ENCODE measurements at places on chromosomes 1 and 21.

DNA sequence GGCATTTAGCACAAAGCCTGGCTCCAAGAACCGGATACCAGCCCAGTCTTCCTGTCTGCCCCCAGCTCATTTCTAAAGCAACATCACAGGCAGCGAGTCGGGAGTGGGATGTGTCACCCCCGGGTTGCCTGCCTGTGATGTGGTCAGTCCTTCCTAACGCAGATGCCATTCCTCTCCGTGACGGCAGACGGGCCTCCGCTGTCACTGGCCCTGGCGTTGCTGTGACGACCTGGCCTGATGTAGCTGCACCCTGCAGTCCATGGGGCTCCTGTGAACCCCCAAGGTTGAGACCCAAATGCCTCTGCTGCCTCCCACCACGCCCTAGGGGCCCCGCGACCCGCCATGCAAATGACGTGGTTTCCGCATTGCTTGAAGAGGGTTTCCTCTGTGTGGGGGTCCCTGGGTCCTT, 12.3 kb downstream of the TNFRSF1B start:
- DNase-seq = no peak

DNA sequence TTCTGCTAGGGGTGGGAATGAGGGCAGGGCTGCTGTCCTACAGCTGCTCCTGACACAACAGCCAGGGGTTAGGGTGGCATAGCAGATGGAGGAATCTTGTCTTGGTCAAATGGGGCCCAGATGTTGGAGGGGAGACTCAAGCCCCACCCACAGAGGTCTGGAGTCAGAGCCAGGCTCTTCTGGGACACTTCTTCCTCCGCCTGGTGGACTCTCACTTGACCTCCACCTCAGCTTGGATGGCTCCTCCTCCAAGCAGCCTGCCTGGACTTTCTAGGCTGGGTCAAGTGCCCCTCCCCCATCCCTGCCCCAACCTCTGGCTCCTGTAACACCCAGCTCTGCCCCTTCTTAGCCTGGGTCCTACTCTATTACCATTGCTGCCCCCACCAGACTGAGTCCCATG, 35.5 kb downstream of the EPHA2 start:
- DNase-seq = no peak

GRCh38 chr21:39641827-39642450, 29.2 kb downstream of the B3GALT5 start:
- DNase-seq = no peak

- DNase-seq = no peak
Observed at GRCh38 chr1:185996211-185996610, 262.0 kb downstream of the HMCN1 start.

GRCh38 chr1:55610203-55610602, 395.0 kb upstream of the USP24 start:
- DNase-seq = no peak

GRCh38 chr21:43273016-43273707, 104.4 kb downstream of the CRYAA start:
- DNase-seq = no peak

GRCh38 chr1:64410217-64410616, 59.7 kb upstream of the CACHD1 start:
- no peak for DNase-seq

DNA sequence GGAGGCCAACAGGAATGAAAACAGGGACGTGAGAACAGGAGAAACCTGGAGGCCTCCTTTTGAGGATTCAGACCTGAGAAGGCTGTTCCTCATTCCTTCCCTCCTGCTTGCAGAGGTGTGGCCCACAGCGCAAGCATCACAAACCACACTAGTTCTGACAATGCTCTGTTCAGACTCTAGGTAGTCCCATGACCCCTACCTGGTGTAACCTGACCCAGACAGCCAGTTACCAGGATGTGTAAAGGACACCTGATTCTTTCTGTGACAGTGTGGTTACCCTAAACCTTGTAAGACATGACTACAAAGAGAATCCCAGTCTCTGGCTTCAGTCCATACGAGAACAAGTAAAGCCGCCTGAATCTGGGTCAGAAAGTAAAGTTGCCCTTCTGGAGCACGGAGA, 3.2 kb downstream of the MECR start:
- no peak for DNase-seq

GRCh38 chr1:112418099-112418892, 22.3 kb downstream of the CTTNBP2NL start:
- no peak for DNase-seq

GRCh38 chr1:47436979-47437446, 831 bp upstream of the FOXD2 start:
- DNase-seq = no peak

GRCh38 chr1:89022167-89022959, at the start of gene GBP3:
Gene GBP3 (minus strand): TSS chr1:89022866. CDS start chr1:89020721, 2,145 bp downstream.
- peak; percentile 13 for DNase-seq

- no peak for DNase-seq
Observed at GRCh38 chr1:156217871-156218270, 5.1 kb downstream of the PMF1 start.

GRCh38 chr1:159900086-159900680, at the start of gene CFAP45:
Gene CFAP45 (minus strand): TSS chr1:159900165. CDS start chr1:159900098, 67 bp downstream.
- DNase-seq = no peak

DNA sequence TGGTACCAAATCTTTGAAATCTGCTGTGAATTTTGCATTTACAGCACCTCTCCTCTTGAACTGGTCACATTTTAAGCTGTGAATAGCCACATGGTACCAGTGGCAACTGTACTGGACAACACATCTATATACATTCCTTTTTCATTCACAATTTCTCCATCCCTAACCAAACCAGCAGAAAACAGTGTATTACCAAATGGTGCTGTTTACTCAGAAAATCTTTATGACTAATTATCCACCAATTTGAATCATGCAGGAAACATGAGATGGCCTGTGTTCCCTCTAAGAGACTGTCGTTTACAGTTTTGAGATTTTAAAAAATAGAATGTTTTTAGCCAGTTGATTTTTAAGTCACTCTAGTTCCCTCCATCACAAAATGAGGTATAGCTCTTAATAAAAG, 17.6 kb upstream of the CCT8 start:
- DNase-seq = no peak

DNA sequence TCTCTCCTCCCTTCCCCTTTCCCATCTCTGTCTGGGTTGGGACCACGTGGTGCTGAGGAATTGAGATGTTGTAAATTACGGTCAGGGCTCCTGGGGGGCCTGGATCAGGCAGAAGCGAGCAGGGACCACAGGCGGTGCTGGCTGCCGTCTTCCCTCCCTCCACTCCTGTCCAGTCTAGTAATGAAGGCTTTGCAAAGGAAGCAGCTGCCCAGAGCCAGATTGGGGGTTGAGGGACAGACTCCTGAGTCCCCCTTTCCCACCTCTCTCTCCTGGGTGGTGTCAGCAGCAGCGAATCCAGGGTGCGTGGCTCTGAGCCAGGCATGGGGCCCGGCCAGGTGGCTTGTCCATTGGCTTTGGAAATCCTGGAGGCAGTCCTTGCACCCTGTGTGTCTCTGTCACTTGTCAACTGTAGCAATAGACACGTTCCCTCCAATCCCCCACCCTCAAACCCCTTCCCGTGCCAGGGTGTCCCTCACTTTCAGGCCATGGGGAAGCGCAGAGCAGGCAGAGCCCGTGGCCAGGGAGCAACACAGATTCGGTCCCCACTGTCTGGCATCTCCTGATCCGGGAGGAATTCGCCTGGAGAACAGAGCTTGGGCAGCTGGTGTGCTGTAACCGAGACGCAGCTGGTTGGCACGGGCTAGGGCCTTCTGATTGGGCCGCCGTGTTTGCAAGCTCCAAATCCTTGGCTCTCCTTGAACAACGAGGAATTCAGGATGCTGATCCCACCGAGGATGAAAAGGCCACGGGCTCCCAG, 64.8 kb upstream of the WNT4 start:
- no peak for DNase-seq

DNA sequence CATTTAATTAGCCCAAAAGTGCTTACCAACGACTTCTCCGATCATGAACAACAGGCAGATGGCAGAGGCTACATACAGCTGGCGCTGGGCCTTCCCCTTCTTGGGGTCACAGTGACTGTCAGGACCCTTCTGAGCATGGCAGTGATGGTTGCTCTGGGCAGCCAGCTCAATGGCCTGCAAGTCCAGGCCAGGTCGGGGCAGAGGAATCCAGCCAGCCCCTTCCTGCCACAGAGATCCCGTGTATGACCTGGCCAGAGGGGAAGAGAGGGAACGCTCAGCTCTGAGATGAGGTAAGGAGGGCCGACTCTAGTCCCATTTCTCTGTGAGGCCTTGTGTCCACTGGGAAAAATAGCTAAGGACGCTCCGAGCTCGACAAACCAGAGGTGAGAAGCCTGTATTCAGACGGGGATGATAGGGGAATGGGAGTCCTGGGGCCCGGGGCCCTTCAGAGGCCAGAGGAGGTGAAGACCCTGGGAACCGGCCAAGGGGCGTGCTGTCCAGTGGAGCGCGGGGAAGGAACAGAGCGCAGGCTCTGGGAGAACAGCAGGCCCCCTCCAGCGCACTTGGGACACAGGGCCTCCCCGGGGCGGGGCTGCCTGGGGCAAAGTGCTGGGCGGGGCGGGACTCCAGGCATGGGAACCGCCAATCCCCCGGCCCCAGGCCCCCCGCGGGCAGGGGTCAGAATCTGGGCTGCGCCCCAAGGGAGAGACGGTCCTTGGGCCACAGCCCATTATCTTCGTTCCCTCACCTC, 772 bp downstream of the SLC30A2 start:
- DNase-seq = no peak

DNA sequence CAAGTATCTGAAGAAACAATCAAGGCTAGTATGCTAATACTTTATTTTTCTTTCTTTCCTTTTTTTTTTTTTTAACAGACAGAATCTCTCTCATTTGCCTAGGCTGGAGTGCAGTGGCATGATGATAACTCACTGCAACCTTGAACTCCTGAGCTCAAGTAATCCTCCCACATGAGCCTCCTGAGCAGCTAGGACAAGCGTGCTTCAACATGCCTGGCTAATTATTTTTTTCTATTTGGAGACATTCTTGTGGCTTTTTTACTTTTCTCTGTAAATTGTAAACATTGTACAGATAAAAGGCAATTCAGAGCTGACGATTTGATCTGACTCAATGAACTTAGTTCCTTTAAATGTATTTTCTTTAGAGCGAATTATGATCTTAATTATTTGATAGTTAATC, 41.4 kb downstream of the CCDC18 start:
- no peak for DNase-seq

DNA sequence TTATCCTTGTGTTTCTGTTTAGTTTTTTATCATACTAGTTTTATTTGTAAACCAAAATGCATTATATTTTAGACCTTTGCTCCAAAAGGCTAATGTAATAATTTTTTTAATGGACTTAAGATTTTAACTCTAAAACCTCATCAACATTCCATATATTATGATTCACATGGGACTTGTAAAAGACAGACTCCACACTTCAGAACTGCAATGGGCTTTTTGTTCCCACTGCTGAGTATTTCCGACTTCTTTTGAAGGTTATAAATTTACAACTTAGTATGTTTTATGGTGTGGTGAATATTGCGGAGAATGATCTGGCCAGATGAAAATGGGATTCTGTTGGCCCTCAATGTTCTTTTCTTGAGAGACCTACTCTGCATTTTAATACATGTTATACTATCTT, 678.5 kb downstream of the USP25 start:
- no peak for DNase-seq

DNA sequence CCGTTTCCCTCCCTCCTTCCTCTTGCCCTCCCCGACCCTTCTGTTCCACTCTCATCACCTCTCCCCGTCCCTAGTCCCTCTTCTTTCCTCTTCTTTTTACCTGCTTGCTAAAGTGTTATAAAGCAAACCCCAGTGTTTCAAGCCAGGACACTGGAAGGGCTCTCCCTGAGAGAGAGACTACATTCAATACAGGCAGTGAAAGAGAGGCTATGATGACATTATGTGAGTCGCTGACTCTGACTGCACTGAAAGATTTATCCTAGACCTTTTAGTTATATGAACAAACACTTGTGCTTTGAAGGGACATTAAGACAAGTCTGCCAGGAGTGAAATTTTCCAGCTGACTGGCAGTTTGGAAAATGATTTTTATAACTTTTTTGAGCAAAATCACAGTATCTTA, 155.7 kb downstream of the S1PR1 start:
- no peak for DNase-seq

DNA sequence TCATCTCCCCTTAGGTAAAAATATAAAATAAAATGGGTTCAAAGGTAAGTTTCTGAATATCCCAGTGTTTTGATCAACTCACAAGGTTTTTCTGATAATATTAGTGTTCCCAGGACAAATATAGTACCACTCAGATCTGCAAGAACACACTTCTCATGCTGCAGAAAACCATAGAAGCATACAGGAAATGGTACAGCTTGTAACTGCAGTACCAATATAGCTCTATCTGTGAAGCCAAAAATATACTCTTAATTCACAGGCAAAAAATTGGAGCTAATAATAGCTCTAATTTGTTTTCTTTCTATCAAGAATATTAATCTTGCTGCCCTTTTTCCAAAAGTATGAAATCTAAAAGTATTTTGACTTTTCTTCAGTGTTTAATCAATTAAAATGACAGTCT, 13.2 kb downstream of the VPS45 start:
- no peak for DNase-seq

DNA sequence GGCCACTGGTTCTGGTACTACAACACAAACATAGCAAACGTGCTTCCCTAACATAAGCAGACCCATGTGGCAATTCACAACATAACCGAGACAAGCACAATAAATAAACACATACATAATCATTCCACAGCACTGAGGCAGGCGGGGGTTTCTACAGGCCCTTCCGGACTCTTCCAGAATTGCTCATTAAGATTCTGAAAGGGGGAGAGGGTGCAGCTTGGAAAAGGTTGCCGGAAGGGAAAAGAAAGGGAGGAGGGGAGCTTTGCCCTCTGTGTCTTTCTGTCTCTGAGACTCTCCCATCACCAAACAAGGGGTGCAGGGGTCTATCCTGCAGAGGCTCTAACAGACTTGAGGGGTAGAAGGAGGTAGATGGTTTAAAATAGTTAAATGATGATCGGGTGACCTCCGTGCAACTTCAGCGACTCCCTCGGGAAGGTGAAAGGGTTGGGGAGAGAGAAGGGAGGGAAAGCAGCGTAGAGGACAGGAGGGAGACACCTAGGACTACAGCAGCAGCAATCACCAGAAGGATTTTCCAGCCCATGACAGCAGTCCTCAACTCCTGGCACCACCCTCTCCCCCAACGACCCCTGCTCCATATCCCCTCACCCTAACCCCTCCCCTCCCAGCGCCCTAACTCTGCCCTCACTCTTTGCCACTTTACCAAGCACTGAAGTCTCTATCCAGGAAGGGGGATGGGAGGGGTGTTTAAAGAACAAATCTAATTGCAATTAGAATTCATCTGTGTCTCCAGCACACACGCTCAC, 365.5 kb upstream of the ESRRG start:
- DNase-seq = no peak

- no peak for DNase-seq
Observed at GRCh38 chr1:27298632-27299384, 23.2 kb upstream of the TMEM222 start.

Data from GDM1 (cell line).